Jurkat, Clone E6-1 (cell line): ENCODE measurements at places on chromosomes 4 and X.

- no peak for DNase-seq
Measured at GRCh38 chr4:107366016-107366735, 330.1 kb upstream of the DKK2 start.

DNA sequence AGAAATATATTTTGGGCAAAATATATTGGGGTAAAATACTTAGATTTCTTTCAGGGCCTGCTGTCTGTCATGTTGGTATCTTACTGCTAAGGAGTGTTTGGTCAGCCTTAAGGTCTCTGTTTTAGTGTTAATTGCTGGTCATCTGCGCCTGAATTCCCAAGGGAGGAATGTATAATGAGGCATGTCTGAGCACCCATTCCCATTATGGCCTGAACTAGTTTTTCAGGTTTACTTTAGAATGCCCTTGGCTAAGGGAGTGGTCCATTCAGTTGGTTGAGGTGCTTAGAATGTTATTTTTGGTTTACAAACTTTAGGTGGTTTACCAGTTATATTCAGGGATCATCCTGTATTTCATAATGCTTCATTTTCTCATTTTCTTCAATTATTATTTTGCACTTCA is 125.9 kb downstream of the CFAP299 start:
- DNase-seq = no peak

DNA sequence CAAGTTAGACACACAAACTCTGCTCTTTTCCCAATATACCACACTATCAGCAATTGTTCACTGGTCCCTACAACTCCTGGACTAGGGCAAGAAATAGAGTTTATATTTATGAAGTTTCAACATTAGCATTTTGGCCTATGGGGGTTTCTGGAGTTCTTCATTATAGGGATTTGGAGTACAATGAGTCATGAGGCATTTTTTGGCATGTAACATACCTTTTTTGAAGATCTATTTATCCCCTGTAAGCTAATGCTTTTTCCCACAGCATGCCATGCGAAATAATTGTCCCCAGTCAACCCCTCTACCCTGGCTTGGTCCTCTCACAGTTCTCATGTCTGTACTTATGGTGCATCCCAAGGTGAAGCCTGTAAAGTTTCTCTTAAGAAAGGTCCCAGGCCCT is 36.7 kb upstream of the EDA2R start:
- DNase-seq = no peak

DNA sequence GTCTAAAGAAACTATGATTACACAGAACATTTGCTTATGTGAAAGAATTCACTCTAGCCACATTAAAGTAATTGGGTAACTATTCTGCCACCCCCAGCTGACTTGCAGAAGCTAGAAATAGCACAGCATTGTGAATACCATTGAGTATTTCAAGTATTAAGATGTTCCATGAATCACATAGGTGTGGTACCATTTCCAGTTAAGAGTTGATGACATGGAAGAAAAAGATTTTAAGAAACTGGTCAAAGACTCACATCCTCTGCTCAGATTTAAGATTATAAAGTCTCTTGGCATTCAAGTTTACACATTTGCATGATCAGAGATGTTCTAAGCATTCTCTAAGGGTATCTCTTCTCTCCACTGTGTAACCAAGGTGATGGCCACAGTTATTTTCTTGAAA is 287.5 kb downstream of the CAMK2D start:
- no peak for DNase-seq

GRCh38 chr4:24570172-24570571 is 14.2 kb downstream of the DHX15 start:
- no peak for DNase-seq

- DNase-seq = peak; percentile 28
Measured at GRCh38 chrX:74382613-74383012, 38.7 kb upstream of the SLC16A2 start.

DNA sequence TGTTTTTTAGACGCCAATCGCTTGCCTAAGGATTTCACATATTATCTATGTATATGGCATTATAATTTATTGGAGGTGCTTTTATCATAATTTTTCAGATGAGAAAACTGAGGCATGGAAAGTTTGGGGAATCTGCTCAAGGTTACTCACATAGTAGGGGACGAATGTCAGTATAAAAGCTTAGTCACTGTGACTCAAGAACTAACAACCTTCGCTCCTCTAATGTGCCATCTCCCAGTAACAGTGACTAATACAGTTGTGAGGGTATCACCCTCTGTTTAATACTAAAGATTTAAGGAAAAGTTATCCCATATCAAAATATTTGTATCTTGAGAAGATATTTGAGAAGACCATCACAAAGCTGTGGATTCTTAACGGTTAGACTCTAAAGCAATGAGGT is 353.1 kb upstream of the SPOCK3 start:
- DNase-seq = no peak

DNA sequence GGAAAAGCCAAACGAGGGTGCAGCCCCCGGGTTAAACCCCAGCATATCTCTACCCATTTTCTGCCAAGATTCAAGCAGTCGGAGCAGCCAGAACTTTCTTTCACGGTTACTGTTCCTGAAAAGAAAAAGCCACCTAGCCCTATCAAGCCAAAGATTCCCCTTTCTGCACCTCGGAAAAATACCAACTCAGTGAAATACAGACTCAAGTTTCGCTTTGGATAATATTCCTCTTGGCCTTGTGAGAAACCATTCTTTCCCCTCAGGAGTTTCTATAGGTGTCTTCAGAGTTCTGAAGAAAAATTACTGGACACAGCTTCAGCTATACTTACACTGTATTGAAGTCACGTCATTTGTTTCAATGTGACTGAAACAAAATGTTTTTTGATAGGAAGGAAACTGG is 20.0 kb downstream of the FGF5 start:
- DNase-seq = no peak

- peak; percentile 4 for DNase-seq
Measured at GRCh38 chr4:176150356-176150682, 45.1 kb downstream of the SPATA4 start.

GRCh38 chrX:136608295-136608933 is 39.5 kb upstream of the CD40LG start:
- peak; percentile 83 for DNase-seq
